ENCODE measurements at places on chromosomes 11 and 22.

GRCh38 chr11:69859275-69859934 is 40.2 kb upstream of the FGF3 start:
- DNase-seq: no peak

GRCh38 chr11:45087086-45087899 is 59.1 kb upstream of the PRDM11 start:
- DNase-seq: no peak

DNA sequence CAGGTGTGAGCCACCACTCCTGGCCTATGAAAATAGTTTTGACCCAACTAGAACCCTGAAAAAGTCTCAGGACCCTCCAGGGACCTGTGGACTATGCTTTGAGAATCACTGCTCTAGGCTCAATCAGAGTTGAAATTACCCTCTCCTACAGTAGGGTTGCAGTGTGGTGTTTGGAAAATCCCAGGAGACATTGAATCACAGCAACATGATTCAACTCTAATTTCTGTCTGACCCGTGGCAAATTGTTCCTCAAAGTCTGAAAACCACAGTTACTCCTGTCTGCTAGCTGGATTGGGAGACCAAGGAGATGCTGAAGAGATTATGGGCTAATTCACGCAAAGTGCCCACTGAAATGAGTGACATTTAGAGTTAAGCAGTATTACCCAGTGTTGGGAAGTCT is 5.4 kb upstream of the MTMR3 start:
- no peak for DNase-seq

DNA sequence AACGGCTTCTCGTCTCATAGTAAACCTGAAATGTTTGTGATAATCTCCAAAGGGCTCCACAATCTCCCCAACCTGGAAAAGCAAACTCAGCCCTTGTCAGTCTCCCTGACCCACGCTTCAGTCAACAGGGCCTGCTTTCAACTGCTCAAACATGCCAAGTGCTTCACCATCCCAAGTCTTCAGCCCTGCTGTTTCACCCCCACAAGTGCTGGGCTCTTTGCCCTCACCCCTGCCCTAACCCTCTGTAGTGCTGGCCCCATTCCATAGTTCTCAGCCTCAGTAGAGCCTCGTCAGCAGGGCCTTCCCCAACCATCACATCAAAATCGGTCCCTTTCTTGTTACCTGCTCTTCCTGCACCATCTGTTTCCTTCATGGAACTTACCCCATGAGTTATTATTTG is 43.4 kb upstream of the NFRKB start:
- no peak for DNase-seq

DNA sequence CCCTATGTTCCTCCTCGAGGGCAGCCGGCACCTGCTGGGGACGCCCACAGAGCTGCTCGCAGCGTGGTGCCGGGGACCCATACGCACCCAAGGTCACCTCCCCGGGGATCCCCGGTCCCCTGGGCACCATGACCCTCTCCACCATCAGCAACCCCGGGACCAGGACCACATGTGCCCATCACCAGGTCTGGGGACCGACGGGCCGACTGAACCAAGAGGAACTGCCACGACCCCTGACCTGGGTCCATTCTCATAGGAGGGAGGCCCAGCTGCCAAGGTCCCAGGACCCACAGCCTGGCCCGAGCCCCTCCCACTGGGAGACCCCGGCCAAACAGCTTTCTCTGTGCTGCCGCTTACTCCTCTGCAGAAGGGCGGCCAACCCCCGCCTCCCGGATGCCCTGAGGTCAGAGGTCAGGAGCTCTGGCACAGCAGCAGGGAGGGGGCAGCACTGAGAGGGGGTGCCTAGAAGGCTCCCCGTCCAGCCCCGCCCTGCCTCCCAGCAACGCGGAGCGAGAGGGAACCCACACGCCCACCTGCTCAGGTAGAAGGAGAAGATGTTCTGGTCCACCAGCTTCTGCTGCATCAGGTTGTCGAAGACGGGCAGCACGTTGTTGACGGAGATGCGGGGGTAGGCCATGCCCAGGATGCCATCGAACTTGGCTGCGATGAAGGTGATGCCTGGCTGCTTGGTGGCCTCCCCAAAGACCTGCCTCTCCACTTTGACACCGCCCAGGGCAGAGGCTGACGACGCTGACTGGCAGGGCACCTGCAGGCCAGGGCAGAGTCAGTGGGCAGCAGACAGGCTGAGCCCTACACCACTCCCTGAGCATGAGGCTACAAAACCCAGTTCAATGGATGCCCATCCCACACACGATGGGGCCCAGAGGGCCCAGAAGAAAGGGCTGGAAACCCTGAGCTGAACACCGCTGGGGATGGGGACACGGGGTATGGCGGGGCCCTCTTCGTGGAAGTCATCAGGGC is 6.6 kb downstream of the CTSD start:
- no peak for DNase-seq

GRCh38 chr11:76835928-76836612 is 24.6 kb upstream of the ACER3 start:
- DNase-seq: no peak

GRCh38 chr22:29203488-29204454 is 1.9 kb upstream of the EMID1 start:
- no peak for DNase-seq

DNA sequence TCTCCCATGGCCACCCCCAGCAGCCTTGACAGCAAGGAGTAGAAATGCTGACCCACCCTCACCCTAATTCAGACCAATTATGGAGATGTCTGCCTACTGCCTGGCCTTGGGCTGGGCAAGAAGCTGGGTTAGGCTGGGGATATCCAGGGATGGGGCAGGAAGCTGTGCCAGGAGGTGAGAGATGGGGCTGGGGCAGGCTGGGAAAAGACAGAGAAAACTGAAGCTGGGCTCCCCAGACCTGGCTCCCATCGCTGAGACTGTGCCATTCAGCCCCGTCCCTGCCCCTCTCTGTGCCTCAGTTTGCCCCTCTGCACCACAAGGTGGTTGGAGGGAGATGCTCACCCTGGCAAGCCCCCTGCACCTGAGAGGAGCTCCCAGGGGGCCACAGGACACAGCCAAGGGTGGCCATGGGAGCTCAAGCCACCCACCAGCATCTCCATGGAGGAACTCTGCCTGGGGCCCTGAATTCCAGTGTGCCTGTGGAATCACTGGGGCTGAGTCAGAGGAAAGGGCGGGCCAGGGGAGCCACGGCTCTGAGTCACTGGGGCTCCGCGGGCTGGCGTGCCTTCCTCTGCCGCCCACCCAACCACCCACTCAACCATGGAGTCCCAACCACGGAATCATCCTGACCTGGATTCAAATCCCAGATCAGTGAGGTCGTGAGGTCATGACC is 6.0 kb upstream of the CARD10 start:
- no peak for DNase-seq

- no peak for DNase-seq
Measured at GRCh38 chr11:61472868-61473267, 35.7 kb upstream of the LRRC10B start.

DNA sequence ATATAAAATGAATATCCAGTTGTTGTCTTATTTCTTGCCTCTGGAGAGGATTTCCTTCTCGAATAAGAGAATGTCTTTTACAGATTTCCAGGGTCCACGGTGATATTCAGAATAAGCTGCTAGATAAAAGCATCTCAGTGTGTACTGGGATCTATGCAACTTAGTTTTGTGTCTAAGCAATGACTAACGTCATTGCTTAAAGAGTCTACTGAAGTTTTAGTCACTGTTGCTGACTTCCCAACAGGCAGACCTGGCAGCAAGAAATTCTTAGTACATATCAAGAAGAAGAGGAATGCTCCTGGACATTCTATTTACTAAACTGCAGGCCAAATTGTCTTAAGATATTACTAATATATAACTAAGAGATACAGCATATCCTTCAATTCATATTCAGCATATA is 70.3 kb downstream of the SOX6 start:
- no peak for DNase-seq

GRCh38 chr11:113998574-113998973 is 23.7 kb downstream of the HTR3A start:
- DNase-seq: no peak

DNA sequence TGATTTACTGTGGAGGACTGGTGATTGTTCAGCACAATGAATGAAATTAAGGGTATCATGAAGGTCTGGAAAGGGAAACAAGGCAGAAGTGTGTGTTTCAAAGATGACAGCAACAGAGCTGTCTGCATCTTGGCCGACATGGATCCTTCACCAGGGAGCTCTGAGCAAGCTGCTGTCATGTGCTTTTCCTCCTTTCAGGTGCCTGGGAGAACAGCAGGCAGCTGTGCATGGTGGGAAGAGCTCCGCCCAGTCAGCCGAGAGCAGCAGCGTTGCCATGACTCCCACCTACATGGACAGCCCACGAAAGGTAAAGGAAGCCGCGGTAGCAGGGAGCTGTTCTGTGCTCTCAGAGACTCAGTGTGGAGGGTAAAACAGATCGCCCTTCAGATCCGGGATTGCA is 87.1 kb upstream of the YWHAH start:
- DNase-seq: no peak

DNA sequence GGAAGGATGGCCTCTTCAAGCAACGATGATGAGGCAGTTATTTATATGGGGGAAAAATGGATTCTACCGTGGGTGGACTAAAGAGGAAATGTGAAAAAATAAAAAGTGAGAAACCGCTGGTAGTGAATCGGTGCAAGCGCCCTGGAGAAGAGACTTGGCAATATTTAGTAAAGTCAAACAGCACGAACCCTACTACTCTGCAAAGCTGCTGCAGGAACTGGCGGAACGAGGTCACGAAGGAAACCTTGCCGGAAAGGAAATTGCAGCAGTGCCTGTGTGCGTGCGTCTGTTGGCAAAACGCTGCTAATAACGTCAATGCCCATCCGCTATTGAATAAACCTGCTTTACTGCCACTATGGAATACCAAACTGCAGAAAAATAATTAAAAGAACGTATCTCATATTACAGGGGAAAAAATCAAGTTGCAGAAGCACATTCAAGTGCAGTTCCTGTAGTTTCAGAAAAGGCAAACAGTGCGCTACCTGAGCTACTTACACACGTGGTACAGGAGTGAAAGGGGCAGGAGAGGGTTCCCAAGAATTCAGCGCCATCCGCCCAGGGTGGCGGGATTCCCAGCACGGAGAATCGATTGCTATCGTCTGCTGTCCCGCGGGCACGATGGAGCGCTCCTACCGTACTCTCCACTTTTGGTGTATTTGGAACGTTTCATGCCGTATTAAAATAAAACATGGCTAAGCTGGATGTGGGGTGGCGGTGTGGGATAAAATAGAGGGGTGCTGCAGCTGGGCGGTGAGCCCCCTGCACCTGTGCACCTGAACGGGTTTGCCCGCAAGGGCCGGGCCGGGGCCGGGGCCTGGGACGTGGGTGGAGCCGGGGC is 585 bp upstream of the NADSYN1 start:
- peak; percentile 61 for DNase-seq

DNA sequence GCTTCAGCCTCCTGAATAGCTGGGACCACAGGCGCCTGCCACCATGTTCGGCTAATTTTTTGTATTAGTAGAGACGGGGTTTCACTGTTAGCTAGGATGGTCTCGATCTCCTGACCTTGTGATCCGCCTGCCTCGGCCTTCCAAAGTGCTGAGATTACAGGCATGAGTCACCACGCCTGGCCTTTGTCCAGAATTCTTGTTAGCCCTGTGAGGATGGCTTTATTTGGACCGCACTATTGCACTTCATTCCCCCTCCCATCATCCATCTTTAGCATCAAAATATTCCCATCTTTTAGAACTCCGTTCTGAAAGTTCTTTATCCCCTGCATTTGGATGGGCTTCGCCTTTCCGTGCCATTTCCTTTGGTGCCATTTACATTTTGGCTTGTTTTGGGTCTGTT is 2.6 kb downstream of the SAMM50 start:
- no peak for DNase-seq

DNA sequence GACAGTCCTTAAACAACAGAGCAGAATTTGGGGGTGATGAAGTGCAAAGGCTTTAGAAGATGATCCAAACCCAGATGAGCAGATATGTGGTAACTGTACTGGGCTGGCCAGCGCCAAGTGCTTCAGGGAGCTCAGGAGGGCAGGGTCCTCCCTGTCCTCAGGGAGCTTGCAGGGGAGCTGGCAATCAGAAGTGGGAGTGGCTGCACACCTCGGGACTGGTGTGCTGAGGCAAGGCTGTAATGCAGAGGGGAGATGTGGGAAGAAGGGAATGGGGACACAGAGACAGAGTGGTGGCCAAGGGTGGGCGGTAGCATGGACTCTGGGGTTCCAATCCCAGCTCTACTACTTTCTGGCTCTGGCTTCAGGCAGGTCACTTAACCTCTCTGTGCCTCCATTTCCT is 235.6 kb upstream of the NCAM1 start:
- DNase-seq: no peak

- no peak for DNase-seq
Measured at GRCh38 chr22:42056757-42057511, 13.7 kb downstream of the NAGA start.

DNA sequence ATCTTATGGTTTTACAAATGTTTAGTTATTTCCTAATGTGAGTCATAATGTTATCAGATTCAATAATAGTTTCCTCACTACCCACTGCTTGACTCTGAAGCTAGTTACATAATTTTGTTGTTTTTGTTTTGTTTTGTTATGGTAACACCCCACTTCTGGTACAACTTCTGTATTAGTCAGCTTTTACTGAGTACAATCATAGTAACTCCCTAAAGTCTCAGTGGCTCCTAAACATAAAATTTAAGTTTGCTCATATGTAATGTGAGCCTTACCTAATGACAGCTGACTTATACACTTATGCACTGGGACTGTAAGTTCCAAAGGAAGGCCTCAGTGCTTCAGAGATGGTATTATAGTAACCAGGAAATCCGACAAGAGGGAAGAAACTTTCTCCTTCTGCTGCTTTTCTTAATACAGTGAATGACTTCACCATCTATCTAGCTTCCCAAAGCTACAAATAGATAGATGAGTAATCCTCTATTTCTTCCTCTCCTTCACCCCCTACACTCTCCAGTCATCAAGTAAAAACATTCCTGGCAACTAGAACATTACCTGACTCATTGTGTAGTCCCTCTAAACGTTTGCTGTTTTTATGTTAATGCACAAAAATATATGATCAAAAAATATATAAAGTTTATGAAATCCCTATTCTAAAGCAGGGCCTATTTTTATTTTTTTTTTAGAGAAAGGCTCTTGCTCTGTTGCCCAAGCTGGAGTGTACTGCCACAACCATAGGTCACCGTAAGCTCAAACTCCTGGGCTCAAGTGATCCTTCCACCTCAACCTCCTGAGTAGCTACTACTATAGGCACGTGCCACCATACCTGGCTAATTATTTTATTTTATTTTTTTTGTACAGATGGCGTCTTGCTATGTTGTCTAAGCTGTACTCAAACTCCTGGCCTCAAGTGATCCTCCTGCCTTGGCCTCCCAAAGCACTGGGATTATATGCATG is 563.0 kb downstream of the SOX6 start:
- DNase-seq: no peak

- DNase-seq: no peak
Measured at GRCh38 chr11:126109941-126110731, 47.5 kb upstream of the CDON start.

Data from CD4-positive, alpha-beta T cell treated with Interferon alpha-2 for 1 hour (primary cell).